ENCODE measurements at places on chromosomes 16 and 17.

DNA sequence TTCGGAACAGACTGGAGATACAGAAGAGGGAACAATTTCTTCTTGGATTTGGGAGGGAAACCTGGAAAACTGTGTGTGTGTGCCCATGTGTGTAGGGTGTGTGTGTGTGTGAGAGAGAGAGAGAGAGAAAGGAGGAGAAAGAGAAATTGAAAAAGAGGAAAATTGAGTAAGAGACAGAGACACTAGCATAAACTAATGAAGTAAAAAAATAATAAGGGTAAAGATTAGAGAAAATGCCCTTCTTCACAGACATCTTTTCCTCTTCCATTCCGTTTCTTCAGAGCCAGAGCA, 13.9 kb upstream of the HOXB2 start:
- DNase-seq, result no peak

DNA sequence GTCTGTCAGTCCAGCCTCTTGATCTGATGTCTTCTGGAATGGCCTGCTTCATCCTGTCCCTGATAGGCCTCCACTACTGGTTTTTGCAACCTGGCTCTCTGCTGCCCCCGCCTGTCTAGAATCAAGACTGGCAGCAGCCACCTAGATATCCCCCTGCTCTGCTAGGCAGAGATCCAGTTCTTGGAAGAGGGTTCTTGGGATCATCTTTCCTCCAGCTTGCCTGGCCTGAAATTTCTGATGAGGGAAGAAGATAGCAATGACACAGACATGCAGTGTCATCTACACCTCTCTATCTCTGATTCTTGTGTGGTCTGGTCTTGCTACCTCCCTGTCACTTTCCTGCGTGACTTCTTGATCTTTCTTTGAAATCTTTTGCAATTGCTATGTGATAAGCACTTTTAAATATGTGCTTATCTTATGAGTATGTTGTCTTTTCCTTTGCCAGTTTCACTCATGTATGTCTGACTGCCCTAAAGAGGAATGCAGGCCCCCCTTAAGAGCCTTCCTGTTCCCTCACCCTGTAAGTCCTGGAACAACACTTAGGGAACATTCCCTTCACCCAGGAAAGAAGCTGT, 20.3 kb upstream of the NFATC3 start:
- DNase-seq, result peak; percentile 78

- no peak for DNase-seq
Observed at GRCh38 chr16:87025676-87026075, 291.5 kb downstream of the C16orf95 start.

DNA sequence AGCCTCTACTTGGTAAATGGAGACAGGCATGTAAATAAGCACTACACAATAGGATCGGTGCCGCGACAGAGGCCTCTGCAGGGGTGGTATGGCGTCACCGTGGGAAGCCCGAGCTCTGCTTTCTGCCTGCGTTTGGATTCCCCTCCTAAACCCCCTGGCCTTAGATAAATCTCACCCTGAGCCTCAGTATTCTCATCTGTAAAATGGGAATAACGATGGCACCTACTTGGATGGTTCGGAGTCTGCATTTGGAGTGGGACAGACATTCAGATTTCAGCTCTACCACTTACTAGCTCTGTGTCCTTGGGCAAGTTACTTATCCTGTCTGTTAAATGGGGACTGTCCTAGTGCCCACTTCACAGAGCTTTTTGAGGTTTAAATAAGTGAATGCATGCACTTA, 42.8 kb upstream of the TNRC6A start:
- no peak for DNase-seq

GRCh38 chr17:63445954-63446752, at the start of gene CYB561:
Gene CYB561, minus strand, starts transcription at chr17:63446306. Its CDS starts 8,759 bp downstream, at chr17:63437547.
- peak; percentile 82 for DNase-seq

- no peak for DNase-seq
Observed at GRCh38 chr17:56885312-56885657, 28.6 kb downstream of the TRIM25 start.

DNA sequence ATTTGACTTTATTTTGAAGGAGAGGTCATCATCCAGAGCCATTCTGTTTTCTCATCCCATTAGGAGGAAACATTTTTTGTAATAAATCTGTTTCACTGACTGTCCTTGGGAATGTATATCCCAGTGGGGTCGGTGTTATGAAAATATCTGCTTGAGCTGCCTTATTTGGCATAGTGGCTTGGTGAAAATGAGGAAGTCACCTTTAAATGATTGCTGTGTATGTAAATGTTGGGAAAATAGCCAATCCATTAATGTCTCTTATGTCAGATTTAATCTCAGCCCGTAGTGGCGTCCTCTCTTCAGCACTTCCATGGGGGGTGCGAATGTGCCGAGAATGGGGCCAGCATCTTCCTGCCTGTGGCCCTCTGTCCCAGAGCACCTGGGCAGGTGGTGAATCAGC, 57.6 kb downstream of the BANP start:
- no peak for DNase-seq

DNA sequence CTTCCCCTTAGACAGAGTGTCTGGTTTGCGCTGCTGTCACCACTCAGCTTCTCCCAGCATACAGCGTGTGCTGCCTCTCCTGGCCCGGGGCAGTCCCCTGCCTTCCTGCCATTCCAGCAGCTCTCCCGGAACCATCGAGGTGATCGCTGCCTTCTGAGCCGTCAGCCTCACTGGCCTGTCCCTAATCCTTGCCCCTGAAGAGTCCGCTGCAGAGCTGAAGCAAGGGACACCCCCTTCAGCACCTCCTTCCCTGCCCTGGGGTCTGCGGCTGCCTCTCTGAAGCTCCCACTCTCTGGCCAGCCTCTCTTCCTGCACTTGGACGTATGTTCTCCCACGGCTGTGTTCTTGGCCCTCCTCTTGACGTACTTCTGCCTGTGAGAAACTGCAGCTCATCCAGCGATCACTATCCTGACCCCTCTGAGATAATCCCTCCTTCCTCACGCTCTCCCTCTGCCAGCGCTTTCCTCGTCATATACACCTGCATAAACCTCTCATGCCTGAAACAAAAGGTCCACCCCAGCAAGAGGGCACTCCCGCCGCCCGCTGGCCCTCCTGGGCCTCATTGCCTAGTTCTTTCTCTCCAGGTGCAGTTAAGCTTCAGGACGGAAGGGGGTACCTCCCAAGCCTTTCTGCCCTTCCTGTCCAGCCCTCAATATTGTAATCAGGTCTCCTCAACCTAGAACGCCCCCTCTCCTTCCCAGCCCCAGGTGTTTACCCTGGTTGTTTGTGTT, 220.6 kb upstream of the CHMP6 start:
- DNase-seq, result no peak

GRCh38 chr16:49684696-49685095, 171.2 kb downstream of the ZNF423 start:
- DNase-seq, result no peak

- no peak for DNase-seq
Observed at GRCh38 chr16:17885659-17886207, 415.0 kb upstream of the XYLT1 start.

- peak; percentile 21 for DNase-seq
Observed at GRCh38 chr17:71472809-71473789, 647.7 kb upstream of the SOX9 start.

DNA sequence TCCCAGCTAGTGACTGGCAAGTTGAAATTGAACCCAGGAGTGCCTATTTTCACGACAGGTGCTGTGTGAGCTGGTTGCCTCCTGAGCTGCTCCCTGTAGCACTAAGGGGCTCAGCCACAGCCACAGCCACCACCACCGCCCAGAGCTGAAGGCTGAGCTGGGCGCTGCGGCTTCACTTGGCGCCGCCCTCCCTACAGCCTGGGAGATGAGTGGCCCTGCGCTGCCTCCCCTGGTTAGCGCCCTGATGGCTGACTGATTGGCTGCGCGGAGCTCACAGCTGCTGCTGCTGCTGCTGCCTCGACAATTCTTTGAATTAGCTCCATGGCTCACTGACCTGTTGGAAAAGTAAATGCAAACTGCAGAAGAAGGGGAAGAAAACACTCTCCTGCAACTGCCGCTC, 91.8 kb upstream of the TMEM132E start:
- no peak for DNase-seq

DNA sequence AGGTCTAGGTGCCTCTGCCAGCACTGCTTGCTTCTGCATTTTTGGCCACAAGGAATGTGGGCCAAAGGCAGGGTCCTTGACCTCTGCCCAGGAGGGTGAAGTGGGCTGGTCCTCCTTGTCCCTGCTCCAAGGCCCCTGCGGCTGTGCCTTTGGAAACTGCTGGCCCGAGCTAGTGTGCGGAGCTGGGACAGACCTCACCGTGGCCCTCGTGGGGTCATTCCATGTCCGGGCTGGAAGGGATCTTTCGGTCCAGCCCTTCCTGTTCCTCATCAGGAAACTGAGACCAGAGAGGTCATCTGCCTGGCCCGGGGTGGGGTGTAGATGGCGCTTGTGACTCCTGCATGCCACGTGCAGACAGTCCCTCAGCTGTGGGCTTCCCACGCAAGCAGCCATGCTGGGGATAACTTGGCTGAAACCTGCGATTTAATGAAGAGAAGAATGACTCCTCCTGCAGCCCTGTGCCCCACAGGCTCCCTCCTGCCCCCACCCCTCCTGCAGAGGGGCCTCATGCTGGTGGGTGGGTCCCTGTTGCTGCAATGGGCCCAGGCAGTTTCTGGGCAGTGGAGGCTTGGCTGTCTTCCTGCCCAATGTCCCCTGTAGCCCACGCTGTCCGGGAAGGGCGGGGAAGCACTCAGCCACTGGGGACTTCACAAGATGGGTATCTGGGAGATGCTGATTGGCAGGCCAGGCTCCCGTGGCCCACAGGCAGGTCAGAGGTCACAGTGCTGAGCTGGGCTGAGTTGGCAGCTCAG, 245.2 kb downstream of the SEC14L1 start:
- no peak for DNase-seq

DNA sequence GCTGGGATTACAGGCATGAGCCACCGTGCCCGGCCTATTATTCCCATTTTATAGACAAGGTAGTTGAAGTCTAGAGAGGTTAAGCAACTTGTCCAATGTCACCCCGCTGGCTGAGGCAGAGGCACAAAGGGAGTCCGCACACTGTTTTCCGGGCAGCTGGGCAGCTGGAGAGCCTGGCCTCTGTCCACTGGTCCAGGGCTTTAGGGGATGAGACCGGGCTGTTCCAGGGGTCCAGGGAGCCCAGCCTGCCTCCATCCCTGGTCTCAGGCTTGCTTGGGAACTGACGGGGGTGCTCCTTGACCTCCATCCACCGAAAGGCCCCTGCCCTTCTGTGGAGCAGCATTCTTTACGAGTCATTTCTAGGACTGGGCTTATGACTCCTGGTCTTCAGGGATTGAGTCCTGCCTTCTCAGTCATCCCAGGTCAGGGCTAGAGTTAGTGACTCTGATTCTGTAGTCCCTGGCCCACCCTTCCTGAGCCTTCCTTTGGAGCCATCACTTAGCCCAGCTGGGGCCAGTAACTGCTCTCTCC, 37.5 kb downstream of the SOCS3 start:
- DNase-seq, result peak; percentile 46

DNA sequence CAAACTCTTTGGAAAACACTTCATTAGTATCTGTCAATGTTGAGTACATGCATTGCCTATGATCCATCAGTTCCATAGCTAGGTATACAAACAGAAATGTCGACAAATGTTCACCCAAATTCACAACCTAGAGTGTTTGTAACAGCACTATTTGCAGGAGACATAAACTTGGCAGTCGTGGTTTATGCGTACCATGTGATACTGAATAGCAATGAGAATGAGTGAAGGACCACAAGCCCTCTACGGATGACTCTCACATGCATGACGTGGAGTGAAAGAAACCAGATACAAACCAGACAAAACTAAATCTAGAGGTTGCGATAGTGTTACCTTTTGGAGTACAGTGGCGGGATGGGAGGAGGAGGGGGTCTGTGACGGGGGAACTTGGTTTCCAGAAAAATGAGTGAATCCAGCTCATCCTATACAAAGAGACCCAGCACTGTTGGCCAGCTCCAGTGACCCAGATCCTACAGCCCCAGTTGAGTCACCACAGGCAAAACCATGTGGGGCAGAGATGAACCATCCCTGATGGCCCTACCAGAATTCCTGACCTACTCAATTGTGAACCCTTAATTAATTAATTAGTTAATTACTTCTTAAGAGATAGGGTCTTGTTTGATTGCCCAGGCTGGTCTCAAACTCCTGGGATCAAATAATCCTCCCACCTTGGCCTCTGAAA, 15.9 kb upstream of the ULK2 start:
- no peak for DNase-seq

DNA sequence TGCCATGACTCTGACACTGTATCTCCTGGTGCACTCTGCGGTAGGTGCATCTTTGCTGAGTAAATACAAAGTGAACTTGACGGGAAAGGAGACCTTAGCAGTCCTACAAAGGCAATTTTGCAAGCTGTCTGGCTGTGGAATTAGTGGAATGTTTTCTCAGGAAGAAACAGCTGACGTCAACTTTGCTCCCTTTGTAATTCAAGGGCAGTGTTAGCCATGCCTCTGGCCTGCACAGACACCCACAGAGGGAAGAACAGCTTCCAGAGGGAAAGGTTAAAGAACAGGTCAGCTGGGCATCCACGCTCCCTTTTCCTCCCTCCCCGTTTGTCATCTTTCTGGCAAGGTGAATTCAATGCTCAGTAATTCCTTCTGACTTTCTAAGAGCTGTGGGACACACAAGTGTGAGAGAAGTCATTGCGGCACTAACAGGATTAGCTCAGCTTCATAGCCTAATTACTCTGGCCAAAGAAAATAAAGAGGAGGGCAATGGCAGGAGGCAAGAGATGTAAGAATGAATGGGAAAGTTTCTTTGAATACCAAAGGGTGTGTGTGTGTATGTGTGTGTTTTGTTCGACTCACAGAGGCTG, 476.9 kb upstream of the GOT2 start:
- DNase-seq, result no peak

DNA sequence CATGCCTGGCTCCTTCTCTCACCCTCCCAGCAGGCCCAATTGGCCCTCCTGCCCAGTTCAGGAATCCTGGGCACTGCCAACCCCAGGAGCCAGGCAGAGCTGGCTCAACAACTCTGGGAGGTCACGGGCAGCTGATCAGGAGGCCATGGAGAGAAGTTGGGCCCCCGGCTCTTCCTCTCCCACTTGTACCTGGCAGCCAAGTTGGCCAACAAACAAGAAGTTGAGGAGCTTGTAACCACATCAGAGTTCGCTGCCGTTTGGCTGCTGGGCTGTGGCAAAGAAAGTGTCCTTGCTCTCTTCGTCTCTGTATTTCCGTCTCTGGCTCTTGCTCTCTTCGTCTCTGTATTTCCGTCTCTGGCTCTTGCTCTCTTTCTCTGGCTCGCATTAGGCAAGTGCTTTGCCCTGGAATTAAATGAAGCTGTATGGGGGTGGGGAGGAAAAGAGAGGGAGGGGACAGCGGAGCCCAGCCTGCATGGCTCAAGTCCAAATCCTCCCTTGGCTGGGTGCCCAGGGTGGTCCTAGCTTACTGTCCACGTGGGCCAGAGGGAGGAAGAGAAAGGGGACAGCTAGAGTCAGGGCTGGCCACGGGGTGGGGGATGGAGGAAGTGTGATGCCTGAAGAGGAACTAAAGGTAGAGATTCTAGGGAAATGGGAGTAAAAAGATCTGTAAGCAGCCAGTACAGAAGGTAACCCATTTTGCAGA, 7.8 kb upstream of the TMEM132E start:
- no peak for DNase-seq

DNA sequence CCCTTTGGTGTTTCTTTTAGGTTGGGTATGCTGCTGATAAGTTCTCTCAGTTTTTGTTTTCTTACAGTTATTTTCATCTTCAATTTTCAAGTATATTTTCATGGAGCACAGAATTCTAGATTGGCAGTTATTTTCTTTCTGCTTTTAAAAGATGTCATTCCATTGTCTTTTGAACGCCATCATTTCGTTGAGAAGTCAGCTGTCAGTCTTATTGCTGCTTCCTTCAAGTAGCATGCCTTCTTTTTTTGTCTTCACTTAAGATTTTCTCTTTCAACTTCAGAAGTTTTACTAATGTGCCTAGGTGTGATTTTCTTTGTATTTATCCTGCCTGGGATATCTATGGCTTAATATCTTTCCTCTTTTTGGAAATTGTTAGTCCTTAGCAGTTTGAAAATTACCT, 262.2 kb upstream of the PMFBP1 start:
- DNase-seq, result no peak

GRCh38 chr16:49343291-49343690, 30.3 kb upstream of the C16orf78 start:
- DNase-seq, result no peak
